Breast epithelium (tissue), 4 donors: ENCODE measurements at places on chromosomes 3 and 15. TPM values are rescaled to one million over a fixed set of nuclear protein-coding genes. Genes with fewer than 3 reads are reported as not detected.

DNA sequence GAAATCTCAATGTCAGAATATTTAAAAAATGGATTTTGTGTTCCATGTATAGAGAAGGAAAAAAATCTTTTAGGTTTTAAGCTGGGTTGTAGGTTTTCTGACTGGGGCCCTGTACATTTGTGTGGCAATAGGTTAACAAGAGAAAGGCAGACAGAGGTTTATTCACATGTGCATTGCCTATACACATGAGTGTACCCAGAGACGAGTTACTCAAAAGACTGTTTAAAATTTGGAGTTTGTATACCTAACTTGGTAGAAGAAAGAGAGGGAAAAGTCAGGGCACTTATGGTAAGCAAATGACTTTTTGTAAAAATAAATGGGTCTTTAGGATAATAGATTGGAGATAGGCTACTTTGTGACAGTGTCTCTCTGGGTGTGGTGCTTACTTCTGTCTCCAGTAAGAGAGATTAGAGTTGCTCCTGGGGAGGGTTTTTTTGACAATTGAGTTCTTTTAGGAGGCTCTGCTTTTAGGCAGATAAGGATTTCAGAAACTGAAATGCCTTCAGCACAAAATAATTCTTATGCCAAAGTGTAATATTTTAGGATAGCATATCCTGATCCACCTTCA lies 225.2 kb downstream of the TCF12 start:
- no peak for DNase-seq

GRCh38 chr15:98785431-98785806 lies 137.1 kb downstream of the IGF1R start:
- DNase-seq: no peak

GRCh38 chr15:63514531-63514943 lies 10.1 kb downstream of the USP3 start:
- no peak for DNase-seq

DNA sequence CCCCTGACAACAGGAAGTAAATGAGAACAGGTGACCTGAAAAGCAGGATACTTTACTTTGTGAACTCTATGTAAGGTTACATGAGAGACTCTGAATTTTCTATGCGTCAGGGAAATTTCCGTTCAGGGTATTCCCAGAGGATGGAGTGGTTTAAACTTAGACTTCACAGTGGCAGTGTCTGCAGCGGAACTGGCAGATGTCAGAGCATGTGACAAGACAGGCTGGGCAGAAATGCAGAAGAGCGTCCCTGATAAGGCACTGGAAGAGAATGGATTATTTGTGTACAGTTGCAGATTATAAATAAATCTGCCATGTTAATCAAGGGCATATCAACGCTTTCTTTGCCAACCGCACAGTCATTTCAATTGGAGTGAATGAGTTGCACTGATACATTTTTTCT lies 598.4 kb upstream of the ZNF717 start:
- no peak for DNase-seq

DNA sequence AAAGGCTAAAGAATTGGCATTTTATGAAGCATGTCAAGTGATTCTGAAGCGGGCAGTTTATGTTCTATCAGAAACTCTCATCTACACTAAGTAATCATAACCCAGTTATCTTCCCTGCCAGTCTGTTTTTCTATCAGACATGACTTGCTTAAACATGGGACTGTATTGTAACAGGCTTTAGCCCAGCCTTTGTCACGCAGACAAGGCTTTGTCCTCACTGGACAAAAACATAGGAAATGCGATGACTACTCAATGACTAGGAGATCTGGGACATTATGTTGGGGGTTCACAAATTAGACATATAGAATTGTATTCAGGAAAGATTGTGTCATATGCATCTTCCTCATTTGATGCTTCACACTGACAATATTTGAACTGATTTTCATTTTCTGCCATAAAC lies 115.5 kb downstream of the GADL1 start:
- no peak for DNase-seq

DNA sequence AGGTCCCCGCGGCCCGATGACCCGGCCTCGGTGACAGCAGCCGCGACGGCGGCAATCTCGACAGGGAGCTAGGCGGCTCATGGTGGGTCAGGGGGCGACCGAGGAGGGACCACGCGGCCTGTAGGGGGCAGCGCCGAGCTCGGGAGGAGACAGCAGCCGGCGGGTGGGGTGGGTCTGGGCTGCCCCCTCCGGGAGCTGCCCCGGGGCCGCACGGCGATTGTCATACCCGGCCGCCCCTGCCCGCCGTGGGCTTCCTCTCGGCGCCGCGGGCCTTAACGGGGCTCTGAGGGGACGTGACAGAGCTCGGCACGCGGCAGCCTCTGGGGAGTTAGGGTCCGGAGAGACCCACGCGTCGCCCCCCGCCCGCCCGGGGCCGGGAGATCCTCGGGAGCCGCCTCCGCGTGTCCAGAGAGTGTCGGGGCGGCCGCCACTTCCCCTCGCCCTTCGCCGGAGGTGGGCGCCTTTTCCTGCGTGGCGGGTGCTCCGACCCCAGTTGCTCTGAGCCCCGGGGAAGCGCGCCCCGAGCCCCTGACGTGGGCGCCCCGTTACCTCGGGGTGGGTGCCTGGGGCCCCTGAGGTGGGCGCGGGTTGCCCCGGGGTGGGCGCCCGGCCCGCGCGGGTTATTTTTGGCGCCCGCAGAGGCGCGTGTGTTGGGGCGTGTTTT lies 539 bp upstream of the PLCL2 start:
- no peak for DNase-seq

DNA sequence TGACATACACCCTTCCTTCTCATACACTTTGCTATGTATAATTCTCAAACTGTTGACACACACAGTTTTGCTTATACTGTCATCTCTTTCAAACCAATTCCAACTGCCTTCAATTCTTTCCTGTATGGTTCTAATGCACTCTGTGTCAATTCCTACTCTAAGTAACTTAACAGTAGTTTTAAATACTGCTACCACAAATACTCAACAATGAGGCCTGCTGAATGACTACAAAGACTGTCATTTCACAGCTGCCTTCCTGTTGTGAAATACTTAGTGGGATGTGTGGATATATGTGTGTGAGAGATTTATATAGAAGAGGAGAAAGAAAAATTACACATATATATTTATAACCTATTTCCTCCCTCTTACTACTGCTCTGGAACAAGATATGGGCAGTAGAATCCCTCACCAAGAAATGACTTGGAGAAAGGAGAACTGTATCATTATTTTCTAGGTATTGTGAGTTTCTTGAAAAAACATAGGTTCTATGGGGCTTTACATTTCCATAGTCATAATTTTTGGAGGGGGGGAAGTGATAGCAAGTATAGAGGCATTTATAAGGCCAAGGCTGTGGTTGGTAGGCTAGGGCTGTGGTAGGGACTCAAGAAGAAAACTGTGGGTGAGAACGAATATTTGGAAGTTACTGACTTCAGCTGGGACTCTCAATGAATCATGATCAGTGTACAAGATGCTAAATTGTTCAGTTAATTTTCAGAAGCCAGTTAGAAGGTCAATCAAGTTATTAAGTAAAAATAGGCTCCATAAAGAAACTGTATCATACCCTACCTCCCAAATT lies 88.7 kb downstream of the ANKRD28 start:
- DNase-seq: no peak

DNA sequence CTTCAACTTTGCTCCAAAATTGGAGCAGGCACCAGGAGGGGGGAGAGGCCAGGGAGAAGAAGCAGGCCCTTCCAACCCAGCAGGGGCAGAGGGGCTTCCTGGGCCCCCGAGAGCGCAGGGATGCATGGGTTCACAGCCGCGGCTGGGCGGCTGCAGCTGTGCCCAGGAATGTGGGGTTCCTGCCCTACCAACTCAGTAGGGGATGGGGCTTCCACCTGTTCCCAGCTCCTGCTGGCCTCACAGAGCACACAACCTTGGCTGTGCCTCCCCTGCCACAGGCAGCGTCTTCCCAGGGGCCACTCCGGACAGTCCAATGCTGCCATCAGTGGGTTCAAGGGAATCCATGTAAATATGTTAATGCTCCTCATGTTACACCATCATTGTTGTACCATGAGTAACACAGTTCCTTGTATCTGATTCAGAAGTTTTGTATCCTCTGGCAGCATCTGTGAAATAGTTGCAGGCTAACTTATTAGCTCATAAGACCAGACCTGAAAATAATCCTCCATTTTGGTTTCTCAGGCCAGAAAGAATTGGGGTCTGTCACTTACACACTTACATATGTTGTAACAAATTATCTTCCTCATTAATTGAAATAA lies 12.1 kb upstream of the SIAH2 start:
- DNase-seq: no peak

- DNase-seq: peak; percentile 58
Observed at GRCh38 chr3:4999531-5000184, 20.4 kb downstream of the BHLHE40 start.

DNA sequence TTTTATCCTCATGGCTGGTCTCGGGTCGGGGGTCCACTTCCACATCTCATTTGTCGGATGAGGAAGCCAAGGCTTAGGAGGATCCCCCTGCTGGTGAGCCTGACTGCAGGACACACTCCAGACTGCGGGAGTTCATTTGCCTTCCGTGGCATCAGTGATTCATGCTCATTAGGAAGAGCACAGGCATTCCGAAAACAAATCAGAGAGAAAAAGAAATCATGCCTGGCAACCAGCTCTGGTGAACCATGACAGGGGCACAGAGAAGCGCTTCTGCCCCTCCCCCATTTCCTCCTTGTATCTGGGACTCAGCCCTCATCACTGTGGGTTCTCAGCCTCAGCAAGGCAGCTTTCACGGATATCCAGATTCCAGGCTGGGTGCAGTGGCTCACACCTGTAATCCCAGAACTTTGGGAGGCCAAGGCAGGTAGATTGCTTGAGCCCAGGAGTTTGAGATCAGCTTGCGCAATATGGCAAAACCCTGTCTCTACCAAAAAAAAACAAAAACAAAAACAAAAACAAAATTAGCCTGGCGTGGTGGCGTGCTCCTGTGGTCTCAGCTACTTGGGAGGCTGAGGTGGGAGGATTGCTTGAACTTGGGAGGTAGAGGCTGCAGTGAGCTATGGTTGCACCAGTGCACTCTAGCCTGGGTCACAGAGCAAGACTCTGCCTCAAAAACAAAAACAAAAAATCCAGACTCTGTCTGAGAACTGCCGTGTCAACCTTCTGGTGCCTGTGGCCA lies 28.4 kb downstream of the IRAK2 start:
- DNase-seq: no peak

GRCh38 chr3:186931532-186932280 lies 1.4 kb downstream of the ST6GAL1 start:
- DNase-seq: no peak

DNA sequence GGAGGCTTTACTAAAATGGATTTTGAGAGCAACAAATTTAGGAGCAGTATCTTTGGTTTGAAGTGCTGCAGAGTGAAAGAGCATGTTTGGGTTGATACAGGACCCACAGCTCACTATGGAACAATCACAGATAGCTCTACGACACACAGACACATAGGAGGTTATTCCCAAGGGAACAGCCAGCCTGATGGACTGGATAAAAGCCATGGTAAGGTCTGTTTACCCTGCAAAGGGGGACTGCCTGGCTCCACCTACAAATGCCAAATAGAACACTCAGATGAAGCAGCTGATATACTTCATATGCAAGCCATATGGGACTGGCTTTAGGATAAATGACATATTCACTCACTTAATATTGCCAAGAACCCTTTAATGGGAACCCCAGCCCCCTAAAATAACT lies 75.4 kb downstream of the CDC25A start:
- no peak for DNase-seq

DNA sequence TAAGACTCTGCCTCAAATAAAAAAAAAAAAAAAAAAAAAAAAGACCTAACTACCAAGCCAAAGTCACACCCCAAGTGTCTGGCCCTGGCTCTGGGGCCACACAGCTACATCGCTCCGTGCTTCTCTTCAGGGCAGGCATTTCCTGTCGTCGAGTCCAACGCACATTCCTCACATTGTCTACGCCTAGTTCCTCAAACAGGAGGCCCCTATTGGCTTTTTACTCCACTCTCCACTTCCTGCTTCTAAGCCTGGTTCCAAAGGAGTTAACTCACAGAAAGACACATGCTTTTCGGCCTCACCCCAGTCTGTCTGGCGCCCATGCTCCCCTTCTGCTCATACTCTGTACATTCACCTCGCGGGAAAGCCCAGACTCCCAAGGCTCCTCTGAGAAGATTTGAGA lies 28.8 kb downstream of the KNG1 start:
- no peak for DNase-seq

GRCh38 chr3:5390221-5390620 lies 202.7 kb downstream of the EDEM1 start:
- no peak for DNase-seq

- DNase-seq: peak; percentile 7
Observed at GRCh38 chr15:100783760-100784492, 95.7 kb upstream of the ALDH1A3 start.

DNA sequence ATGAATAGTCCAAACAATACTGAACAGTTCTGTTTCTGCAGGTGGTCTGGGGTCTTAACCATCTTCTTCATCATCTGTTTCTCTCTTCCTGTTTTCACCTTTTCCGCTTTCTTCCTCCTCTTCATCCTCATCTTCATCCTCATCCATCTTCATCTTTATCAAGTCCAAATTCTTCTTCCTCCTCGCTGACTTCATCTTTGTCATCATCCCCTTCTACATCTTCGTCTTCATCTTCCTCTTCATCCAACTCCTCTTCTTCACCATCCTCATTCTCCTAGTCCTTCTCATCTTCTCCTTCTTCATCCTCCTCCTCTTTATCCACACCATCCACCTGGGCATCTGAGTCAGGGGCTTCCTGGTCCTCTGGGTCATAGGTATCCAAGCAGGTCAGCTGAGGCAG lies 16.5 kb upstream of the CFAP161 start:
- DNase-seq: no peak

- DNase-seq: no peak
Observed at GRCh38 chr3:8648909-8649741, 4.5 kb upstream of the SSUH2 start.

DNA sequence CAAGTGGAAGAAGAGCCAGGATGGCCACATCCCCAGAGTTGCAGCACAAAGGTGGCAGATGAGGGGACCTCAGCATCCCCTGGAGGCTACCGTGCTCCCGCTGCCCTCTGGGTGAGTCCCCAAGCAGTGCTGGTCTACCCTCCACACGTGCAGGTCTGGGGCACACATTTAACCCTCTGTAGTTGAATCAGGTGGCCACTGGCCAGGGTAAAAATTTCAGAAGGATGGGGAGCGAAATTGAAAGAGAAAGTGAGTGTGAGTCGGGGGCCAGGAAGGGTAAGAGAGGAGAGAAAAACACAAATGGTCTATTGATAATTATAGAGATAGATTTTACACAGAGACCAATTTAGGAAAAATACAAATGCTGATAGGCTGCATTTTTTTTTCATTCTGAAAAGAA lies 139.5 kb upstream of the EIF1B start:
- DNase-seq: no peak

The CLEC3B gene
- total RNA-seq: 18.3 TPM

The PLXND1 gene
- 53.6 TPM for total RNA-seq

The ZNF106 gene
- 151 TPM for total RNA-seq

The FBXW12 gene
- 0.32 TPM for total RNA-seq
